ENCODE measurements at places on chromosomes 7 and 10.

DNA sequence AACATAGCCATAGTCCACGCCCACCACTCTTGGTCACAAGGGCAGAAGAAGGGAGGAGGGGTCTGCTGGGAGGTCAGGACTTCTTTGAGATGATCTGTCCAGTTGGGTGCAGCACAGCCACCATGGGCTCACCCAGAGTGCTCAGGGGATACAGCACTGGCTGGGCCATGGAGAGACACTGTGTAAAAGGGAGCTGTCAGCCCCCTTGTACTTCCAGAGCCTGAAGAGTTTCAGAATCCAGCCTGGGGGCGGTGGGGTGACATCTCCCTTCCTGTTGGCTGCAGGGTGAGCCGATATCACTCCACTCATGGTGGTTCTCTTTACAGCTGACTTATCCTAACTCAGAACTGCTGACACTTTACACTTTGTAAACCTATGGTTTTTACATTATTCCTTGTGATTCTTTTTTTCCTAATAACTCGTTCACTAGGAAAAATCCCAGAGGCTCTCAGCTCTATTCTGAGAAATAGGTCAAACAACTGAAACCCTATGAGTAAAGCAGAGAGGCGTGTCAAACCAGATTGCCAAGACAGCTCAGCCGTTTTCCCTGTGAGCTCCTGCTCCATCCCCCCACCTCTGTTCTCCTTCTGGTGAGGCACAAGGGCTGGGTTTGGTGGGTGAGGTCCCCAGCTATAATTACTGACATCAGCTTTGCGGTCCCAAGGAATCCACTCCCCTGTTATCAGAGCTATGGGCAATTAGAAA, 3.2 kb upstream of the MRPS24 start:
- no peak for DNase-seq

DNA sequence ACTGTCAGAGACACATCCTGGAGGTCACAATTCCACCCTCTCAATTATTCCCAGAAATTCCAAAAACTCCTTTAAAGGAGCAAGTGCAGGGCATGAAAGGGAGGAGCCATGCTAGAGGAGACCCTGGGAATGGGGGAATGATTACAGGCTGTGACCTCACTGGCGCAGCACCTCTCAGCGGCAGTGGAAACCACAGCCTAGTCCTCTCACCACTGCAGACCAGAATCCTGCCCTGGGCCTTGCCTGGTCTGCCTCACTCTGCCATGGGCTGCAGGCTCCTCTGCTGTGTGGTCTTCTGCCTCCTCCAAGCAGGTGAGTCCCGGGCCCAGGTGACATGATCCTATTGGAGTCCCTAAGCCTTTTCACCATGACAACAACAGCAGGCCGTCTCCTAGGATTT, 50.5 kb upstream of the PRSS58 start:
- DNase-seq: no peak

DNA sequence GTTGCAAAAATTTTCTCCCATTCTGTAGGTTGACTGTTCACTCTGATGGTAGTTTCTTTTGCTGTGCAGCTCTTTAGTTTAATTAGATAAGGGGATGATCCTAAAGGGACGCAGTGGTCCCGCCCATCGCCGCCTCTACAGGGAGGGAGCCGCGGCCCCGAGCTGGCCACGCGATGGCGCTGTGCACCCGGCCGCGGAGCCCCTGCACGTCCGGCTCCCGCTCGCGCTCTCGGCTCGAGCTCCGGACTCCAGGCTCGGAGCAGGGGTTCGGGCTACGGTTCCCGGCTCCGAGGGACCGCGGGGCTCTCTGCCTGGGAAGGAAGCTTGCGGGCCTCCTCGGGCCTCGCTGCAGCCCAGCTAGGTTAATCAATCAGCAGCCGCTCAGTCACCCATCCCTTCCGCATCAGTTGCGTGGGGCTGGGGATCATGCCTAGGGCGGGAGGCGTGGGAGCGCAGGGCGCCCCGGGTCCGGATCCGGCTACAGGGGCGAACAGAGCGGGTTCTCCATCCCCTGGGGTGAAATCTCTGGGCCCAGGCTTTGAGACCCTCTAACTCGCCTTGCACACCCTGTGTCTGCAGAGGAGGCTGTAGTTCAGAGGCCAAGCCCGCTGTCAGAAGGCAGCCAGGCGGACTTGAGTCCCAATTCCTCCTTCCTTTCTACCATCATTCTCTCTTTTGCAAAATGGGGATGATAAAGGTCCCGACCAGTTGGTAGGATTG, 97.9 kb downstream of the WDR11 start:
- DNase-seq: peak; percentile 28

- no peak for DNase-seq
Measured at GRCh38 chr7:151046603-151047573, 1.4 kb upstream of the ASIC3 start.

DNA sequence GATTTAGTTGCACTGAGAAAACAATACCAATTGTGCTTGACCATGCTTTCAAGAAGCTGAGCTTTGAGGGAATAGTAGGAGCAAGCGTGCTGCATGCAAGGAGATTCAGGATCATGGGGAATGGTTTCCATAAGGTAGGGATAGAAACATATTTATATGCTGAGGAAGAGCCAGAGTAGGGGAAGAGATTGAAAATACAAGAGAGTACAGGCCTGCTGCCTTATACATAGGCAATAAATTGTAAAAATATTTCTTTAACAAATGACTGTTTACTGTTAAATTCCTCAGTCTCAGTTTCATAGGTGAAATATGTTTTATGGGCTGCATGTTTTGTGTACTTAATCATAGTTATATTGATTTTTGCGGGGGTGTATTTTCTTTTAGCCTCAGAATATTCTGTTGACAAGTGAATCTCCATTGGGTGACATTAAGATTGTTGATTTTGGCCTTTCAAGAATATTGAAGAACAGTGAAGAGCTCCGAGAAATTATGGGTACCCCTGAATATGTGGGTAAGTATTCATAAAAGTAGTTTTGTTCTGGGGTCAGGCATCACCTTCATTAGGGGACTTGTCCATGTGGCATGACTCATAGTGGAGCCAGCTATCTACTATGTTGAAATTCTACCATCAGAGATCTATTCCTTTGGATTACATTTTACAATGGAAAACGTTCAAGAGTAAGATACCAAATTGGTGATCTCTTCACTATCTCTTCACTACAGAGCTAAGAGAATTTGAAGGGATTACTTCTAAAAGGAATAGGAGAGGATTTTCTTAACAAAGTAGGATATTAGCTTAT, 36.5 kb downstream of the STK17A start:
- no peak for DNase-seq
